Fibroblast of villous mesenchyme (primary cell): ENCODE measurements at places on chromosomes 16 and 17. TPM values are rescaled to one million over a fixed set of nuclear protein-coding genes. Genes with fewer than 3 reads are reported as not detected.
A peak's percentile ranks its signal among the peaks of the same experiment; 100 is the strongest.

GRCh38 chr17:6948976-6949375 is 46.9 kb upstream of the ALOX12 start:
- no peak for DNase-seq

Gene FAHD1
- total RNA-seq = 51.8 and 63.8 TPM in 2 replicates

Gene RDM1
- total RNA-seq = 0.32 and 0.43 TPM in 2 replicates

- peak; percentile 68 for DNase-seq
Measured at GRCh38 chr16:11258553-11259492, 2.8 kb upstream of the SOCS1 start.

Gene SYNGR3
- 1.6 and 2.6 TPM in 2 replicates for total RNA-seq

- DNase-seq = peak; percentile 68
Measured at GRCh38 chr17:13750816-13751793, 149.4 kb upstream of the HS3ST3A1 start.

Gene ALOX15
- total RNA-seq = not detected in 2 replicates

DNA sequence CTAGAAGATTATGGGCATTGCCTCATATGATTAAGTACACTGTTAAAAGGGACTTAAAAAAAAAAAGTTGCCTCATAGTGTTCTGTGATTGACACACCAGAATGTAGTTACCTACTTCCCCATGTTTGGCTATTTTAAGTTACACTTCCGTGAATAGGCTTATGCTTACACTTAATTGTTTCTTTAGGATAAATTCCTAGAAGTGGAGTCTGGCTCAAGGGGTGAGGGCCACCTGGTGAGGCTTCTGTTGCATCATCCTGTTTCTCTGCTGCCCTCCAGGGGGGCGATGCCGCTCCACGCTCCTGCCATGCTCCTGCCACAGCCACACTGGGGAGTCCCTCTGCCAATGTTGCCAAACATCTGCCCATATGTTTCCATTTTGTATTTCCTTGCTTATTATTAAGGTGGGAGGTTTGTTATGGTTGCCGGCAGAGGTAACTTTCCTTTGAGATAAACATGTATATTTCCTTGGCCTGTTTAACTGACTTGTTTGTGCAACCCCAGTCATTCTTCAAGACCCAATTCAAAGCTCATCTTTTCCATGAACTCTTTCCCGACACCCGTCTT is 73.1 kb downstream of the KSR1 start:
- DNase-seq = peak; percentile 89

Gene DUS1L
- 56.1 and 64.4 TPM in 2 replicates for total RNA-seq

Gene CTRB1
- total RNA-seq = not detected in 2 replicates

- no peak for DNase-seq
Measured at GRCh38 chr16:56709443-56710040, 20.4 kb upstream of the NUP93 start.

- no peak for DNase-seq
Measured at GRCh38 chr17:50204431-50204830, 3.0 kb upstream of the COL1A1 start.

DNA sequence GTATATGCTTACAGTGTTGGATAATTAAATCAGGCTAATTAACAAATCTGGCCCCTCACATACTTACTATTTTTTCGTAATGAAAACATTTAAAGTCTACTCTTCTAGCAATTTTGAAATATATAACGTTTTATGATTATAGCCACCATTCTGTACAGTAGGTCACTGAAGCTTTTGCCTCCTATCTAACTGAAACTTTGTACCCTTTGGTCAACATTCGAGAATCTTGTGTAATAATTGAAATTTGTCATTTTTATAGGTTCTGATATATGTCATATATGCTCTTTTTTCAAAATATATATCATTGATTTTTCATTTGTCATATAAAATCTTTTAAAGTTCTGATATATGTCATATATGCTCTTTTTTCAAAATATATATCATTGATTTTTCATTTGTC is 12.7 kb downstream of the PHKB start:
- DNase-seq = no peak

DNA sequence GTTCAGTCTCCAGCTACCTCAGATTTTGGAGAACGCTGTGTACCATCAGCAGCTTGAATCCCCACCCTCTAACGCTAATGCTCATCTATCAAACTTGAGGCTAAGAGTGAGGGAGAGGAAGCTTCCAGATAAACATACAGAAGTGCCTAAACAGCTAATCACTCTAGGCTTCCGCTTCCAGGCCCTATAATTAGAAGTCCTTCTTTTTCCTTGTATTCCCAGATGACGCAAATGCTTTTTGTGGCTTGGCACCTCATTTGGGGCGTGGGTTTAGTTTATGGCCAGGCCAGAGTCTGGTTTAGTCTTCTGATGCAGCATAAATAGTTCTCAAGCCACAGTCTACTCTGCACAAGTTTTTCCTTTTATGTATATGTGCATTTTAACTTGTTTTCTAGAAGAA is 263.4 kb downstream of the BCAS3 start:
- peak; percentile 99 for DNase-seq

Gene OSGIN1
- total RNA-seq = 3.2 and 6.5 TPM in 2 replicates

GRCh38 chr17:73462823-73463222 is 151.0 kb upstream of the CDC42EP4 start:
- no peak for DNase-seq

Gene WFDC1
- total RNA-seq = 8.2 and 10.0 TPM in 2 replicates

DNA sequence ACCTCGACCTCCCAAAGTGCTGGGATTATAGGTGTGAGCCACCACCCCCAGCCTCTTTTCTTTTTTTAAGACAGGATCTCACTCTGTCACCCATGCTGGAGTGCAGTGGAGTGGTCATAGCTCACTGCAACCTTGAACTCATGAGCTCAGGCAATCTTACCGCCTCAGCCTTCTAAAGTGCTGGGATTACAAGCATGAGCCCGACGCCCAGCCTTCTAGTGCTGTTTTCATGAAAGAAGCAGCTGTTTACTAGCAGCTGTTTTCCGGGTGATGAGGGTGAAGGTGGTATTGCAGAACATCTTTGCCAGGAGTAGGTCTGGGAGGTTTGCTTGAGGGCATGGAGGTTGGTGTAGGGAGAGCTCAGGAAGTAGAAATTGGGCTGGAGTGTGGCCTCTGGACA is 2.0 kb downstream of the ADCY7 start:
- DNase-seq = no peak
